Muscle of back (tissue), 13 donors: ENCODE measurements at places on chromosomes 3 and 15. TPM values are rescaled to one million over a fixed set of nuclear protein-coding genes. Genes with fewer than 3 reads are reported as not detected.
A peak's percentile ranks its signal among the peaks of the same experiment; 100 is the strongest.

ADCY5 gene
- polyA plus RNA-seq, result 4.8 TPM

MCCC1 gene
- polyA plus RNA-seq, result 14.7 TPM

STRIT1 gene
- polyA plus RNA-seq, result 46.2 TPM

REC114 gene
- not detected for polyA plus RNA-seq

CIDEC gene
- 0.50 TPM for polyA plus RNA-seq

PLXNB1 gene
- polyA plus RNA-seq, result 16.6 TPM

NTRK3 gene
- polyA plus RNA-seq, result 5.6 TPM

- no peak for DNase-seq
These were observed 31.7 kb downstream of the POC1A start for GRCh38 chr3:52122491-52122890.

DNA sequence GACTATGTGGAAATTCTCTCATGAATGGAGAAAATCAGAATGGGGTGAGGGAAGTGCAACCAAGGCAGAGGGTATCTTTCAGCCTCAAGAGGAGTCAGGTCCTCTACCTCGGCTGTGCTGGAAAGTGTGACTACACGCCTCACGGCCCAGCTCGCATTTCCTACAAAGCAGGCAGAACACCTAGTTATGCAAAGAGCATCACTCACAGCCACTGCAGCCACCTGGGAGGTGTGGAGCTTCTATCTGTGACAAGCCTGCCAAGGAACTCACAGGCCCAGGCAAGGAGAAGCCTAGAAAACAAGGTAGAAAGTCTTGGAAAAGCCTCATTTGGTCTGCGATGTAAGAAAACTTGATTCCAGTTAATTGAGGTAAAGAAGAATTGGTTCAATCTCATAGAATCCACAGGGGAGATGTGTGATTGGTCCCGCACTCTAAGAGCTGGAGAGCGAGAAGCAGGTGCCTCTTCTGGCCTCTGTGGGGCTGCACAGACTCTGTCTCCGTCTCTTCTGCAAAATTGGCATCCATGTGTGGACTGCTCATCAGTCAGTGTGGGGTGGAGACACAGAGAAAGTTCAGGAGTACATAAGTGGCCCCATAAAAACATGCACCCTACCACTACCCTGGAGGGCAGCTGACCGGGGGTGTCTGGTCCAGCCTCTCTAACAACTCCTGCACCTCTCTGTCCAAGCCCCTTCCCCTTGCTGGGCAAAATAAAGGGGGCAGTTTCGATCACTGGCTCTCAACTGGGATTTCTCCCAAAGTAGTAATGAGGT, 76.8 kb downstream of the TAMM41 start:
- no peak for DNase-seq

DNA sequence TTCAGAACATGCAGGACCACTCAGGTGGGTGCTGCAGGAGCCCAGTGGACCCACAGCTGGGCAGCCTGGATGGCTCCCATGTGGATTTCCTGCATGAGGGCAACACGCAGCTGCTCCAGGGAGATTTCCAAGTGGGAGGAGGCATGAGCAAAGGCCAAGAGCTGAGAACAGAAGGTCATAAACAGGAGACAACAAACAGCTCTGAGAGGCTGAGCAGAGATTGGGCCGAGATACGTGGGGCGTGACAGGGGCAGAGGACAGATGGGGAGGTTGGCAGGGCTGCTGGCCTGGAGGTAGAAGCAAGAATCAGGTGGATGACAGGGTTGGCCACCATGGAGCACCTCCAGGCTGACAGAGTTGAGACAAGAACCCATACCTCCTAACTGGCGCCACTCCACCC, 2.9 kb downstream of the PHGR1 start:
- DNase-seq, result no peak

- DNase-seq, result no peak
These were observed 6.0 kb upstream of the TMEM87A start for GRCh38 chr15:42279234-42279723.

DNA sequence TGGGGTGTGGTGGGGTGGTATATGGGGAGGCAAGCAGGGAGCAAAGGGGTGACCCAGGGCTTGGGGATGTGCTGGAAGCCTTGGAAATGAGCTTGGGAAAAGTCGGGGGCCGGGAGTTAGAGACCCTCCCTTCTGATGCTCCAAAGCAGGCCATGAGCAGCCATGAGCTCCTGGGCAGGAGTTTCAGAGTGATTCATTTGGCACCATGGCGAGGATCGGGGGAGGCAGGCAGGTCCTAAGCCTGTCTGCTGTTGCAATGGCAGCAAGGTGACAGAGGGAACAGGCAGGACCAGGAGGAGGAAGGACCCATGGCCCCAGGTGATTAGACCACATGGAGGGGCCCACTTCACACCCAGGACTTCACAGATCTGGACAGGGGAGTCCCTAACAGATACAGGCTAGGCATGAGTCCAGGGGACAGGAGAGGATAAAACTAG, 21.3 kb downstream of the RGMA start:
- no peak for DNase-seq

- no peak for DNase-seq
These were observed 2.0 kb downstream of the SLC26A6 start for GRCh38 chr3:48633256-48633655.

- no peak for DNase-seq
These were observed 369.6 kb upstream of the AZI2 start for GRCh38 chr3:28718074-28718849.

- peak; percentile 84 for DNase-seq
These were observed 28.9 kb upstream of the ICE2 start for GRCh38 chr15:60507596-60508424.

GRCh38 chr3:54999159-54999558, 71.3 kb upstream of the LRTM1 start:
- DNase-seq, result peak; percentile 55

DNA sequence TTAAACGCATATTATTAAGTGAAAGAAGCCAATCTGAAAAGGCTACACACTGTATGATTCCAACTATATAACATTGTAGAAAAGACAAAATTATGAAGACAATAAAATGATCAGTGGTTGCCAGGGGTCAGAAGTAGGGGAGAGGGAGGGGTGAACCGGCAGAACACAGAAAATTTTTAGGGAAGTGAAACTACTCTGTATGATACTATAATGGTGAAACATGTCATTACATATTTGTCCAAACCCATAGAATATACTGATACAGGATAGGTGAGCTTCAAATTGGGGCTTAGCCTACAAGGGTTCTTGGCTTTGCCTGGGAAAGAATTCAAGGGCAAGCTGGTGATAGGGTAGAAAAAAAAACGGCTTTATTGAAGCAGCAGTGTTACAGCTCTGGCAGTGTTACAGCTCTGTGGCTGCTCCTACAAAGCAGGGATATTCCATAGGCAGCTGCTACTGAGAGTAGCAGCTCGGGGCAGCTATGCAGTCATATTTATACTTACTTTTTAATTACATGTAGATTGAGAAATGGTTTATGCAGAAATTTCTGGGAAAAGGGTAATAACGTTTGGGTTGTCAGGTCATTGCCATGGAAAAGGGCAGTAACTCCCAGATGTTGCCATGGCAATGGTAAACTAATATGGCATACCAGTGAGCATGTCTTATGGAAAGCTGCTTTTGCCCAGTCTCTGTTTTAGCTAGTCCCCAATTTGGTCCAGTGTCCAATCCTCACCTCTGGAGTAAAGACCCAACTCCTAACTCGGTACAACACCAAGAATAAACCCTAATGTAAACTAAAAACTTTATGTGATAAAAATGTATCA, 125.1 kb upstream of the SLC25A36 start:
- peak; percentile 13 for DNase-seq

DNA sequence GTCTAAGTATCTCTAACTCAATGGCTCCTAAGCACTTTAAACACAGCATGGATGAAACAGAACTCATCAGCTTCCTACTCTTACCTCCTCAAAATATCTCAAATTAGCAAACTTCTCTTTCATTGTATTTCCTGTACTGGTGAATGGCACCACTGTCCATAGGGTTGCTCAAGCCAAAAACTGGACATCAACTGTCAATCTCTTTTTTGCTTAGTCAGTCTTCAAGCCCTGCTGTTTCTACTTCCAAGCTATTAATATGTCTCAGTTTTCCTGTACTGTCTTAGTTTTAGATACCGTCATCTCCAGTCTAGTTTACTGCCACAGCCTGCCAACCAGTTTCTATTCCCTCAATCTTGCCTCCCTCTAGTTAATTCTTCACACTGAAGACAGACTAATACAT, 48.3 kb upstream of the KPNA4 start:
- DNase-seq, result no peak

DNA sequence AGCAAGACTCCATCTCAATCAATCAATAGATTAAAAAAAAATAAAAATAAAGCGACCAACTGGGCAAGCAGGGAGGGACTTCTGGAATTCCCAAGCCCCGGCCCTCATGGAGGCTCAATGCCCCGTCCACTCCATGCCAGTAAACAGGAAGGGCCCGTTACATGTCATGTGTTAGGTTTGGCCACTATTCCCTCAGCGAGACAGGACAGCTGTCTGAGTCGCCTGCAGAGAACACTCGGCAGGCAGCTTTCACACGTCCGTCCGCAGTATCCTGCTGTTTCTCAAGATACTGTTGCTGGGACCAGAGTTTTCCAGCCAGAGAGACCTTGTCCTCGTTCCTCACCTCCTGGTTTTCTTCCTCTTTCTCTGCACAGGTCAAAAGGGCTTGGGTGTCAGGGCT, 18.0 kb downstream of the TMEM44 start:
- peak; percentile 35 for DNase-seq

- peak; percentile 36 for DNase-seq
These were observed 51.8 kb downstream of the CHST2 start for GRCh38 chr3:143171141-143171980.

DNA sequence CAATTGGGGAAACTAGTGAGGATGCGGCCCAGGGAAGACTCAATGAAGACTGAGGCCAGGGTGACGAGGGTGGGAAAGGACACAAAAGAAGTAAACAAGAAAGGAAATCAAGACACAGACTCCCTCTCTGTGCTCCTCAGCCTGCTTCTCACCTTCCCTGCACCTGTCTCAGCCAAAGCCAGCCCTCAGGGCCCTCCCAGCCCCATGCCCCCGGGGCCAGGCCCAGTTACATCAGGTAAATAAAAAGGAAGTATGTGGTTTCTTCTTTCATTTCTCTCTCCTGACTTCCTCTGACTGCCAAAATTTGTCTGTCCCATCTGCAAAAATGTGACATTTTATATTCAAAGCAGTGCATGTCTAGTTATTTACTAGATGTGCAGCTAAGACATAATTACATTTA, 328.0 kb downstream of the UACA start:
- no peak for DNase-seq

DNA sequence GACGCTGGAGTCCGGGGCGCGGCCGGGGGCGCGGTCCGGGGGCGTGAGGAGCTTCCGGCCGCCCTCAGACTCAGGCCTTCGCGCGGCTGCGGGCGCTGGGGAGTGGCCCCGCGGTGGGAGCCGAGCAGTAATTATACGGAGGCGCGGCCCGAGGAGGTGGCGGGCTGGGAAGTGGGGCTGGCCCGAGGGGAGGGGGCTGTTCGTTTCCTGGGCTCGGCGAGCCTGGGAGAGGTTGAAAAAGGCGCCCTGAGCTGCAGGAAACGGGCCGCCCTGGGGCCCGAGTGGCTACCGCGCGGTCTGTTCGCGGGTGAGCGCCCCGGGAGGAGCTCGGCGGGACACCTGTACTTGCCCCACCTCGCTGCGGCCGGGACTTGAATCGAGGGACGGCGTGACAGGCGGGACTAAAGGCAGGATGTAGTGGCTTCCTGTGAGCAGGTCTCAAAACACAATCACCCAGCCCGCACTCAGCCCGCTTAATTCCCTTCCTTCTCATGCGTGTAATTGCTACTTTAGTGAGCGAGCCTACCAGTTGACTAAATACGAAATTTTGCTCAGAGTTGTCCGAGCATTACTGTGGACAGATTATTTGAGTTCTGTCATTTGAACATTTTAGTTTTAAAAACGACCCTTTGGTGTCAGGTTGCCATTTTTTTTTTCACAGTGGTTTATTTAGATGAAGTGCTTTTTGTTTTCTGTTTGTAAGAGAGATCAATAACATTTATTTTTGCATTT, 860 bp downstream of the RASA2 start:
- no peak for DNase-seq

GRCh38 chr3:156985711-156986110, 159.6 kb downstream of the LEKR1 start:
- DNase-seq, result no peak

DNA sequence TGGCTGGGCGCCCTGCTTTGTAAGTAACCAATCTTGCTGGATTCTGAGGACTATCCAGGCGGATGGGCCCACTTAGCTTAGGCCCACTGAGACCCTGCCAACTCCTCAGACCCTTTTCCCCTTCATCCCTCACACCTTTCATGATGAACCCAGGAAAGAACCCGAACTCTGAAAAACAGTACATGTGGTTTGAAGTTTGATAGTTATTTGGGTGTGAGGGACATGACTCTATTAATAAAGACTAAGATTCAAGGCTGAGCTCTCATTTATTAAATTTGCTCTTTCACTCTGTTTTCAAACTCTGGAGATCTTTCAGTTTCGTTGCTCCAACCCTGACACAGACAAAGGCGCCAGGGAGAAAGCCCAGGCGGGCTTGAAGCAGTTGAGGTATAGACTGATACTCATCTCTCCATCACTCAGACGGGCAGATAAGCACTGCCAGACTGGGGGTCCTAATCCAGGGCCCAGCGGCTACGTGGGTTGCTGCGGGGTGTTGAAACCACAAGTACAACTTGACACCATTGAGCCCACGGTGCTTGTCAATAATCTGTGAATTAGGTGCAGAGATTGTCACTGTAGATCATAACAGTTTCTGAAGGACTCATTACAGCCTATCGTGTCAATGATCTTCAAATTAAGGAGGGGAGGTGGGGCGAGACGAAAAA, 7.2 kb upstream of the SOX2 start:
- DNase-seq, result peak; percentile 23
